Activated naive CD4-positive, alpha-beta T cell (primary cell): ENCODE measurements at places on chromosomes 6 and 20.

DNA sequence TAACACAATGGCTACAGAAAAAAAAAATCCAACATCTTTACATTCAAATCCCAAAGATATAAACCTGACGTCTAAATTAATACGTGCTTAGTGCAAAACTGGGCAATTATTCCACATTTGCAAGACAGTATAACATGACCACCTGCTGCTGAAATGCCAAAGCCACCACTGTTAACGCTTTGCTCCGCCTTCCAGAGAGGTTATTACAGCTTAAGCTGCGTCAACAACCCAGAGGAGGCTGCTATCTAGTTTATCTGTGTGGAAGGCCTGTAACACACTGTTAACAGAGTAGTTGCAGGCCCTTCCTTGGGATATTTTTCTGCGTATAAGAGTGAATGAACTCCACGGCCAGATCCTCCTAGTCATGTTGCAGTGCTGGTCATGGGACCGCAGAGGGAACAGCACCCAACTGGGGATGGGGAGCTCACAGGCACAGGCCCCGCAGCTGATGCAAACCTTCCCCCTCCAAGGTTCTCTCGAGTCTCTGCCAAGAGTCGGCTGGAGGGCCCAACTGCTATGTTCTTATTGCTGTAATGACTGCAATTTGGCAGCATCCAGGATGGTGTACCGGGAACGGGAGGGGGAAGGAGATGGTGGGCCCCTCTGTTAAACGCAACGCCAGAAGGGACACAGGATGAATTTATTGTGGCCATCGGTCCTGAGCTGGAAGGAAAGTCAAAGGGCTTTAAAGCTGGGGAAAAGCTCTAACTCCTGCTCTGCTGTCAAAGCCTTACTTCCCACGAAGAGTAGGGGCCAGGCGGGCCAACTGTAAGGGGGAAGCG, 993 bp upstream of the NCOA7 start:
- peak; percentile 39 for DNase-seq

- DNase-seq = no peak
Measured at GRCh38 chr6:124870611-124871459, 91.4 kb upstream of the RNF217 start.

GRCh38 chr20:20344476-20344875, 23.4 kb upstream of the INSM1 start:
- DNase-seq = no peak

DNA sequence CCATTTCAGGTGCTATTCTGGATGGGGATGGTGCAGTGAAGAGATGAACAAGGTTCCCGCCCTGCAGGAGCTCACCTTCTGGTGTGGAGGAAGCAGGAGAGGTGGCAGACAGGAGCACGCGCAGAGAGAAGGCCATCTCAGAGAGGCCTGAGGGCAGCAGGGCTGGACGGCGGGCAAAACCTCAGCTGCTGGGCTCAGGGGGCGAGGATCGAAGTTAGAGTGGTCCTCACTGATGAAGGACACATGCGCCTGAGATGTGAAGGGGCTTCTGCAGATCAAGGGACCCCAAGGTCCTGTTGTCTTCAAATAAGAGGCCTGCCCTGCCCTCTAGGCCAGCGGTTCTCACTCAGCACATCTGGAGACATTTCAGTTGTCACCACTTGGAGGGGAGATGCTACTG, 198.4 kb upstream of the PMEPA1 start:
- DNase-seq = no peak

- no peak for DNase-seq
Measured at GRCh38 chr6:38024908-38025307, 205.4 kb downstream of the ZFAND3 start.

DNA sequence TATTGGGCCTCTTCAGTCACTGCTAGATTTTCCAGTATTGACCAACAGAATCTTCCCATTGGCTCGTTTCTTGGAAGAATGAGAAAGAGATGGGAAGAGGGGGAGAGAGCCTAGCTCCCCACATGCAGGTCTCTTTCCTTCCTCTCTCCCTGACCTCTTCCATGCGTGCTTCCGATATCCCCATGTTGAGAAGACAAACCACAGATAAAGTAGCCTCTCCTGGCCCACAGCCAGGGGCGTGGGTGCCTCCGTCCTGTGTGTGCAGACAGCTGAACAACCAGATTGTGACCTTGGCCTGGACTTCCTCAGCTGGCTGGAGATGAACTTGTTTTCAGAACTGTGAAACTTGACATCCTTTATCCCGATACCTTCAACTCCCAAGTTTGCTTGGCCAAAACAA, 71.0 kb downstream of the EDN3 start:
- DNase-seq = no peak

GRCh38 chr20:47317127-47317895, 39.2 kb downstream of the ZMYND8 start:
- DNase-seq = no peak

- no peak for DNase-seq
Measured at GRCh38 chr20:19981031-19981451, 36.1 kb upstream of the NAA20 start.

DNA sequence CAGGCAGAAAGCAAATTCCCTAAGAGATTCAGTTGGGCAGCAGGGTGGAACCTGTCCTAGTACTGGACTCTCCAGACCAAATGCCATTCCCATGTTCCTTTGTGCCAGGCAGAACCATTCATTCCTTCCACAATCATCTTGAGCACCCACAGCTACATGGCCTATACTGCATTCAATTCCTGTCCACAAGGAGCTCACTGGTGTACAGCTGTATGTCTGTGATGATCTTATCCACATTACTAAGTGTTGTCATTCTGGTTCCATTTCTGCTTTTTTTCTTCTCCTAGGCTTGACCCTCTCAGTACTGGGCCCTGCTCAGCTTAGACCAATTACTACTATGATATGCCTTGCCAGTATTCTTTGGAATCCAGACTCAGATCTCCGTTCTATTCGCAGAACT, 27.5 kb downstream of the MAN1A1 start:
- DNase-seq = no peak

GRCh38 chr6:106546261-106546690, 83.0 kb downstream of the RTN4IP1 start:
- DNase-seq = no peak

GRCh38 chr6:144215402-144215931, 65.2 kb downstream of the STX11 start:
- DNase-seq = no peak

DNA sequence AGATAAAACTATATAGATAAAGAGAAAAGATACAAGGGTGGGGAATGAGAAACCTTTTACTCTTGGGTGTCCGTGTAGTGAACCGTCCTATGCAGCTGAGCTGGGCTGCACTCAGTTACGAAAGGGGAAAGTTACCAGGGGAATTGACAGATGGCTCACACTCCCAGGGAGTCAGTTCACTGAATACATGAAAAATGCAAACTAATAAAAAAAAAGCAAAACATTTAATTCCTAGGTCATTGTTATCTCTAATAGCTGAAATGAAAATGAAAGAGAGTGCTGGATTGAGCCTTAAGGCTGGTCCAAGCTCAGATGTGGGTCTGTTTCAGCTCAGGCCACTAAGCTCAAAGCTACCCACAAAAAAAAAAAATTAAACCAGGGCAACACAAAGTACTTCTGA, 138.0 kb downstream of the THBS2 start:
- no peak for DNase-seq

GRCh38 chr20:11912013-11912658, 5.6 kb upstream of the BTBD3 start:
- DNase-seq = no peak

DNA sequence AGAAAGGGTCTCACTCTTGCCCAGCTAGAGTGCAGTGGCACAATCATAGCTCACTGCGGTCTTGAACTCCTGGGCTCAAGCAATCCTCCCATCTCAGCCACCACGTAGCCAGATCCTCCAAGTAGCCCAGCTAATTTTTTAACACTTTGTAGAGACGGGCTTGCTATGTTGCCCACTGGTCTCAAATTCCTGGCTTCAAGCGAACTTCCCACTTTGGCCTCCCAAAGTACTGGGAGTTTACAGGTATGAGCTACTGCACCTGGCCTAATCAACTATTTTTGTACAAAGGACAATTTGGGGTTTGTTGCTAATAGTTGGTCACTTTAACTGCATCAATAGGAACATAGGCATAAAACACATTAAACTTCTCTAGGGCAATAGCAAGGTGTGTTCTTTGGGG, 29.9 kb upstream of the SYNCRIP start:
- no peak for DNase-seq

DNA sequence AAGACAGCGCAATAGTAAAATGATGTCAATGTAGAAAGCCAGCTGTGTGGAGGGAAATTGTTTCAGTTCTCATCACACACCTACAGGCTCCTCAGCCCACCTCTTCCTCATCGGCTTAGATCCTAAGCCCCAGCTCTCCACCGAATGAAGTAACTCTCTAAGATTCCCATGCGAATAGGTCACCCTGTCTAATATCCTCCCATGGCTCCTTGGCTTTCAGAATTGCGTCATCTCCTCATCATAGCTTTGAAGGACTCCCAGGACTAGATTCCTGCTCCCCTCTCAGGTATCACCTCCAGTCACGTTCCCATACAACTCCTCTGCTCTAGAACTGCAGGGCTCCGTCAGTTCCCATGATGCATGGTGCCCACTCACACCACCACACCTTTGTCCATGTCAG, 16.2 kb upstream of the SLC22A16 start:
- no peak for DNase-seq

DNA sequence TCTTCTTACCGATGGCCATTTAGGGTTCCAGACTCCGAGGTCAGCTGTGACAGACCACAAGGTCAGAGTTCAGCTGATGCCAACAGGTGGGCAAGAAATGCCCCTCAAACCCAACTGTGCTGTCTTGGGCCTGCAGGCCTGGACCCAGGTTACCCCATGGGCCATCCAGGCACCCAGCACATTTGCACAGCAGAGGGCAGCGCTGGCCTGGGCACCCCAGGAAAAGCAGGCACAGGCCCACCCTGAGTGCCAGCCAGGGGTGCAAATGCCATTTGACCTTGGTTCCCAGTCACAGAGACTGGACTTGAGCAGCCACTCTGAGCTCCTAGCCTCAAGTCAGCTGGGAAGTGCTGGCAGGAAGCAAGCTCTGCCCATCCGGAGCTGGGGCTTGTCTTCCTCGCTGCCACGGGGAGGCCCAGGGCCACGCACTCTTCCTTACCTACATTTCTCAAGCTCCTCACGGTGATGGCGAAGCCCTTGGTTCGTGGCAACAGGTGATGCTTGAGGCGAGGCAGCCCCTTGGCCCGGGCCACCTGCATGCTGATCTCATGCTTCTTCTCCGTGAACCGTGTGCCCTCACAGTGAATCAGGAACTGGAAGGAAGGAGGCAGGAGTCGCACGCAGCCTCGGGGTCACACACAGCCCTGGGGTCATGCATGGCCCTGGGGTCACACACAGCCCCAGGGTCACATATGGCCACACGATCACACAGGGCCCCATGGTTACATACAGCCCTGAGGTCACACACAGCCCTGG, 120.8 kb downstream of the AGPAT4 start:
- DNase-seq = no peak

DNA sequence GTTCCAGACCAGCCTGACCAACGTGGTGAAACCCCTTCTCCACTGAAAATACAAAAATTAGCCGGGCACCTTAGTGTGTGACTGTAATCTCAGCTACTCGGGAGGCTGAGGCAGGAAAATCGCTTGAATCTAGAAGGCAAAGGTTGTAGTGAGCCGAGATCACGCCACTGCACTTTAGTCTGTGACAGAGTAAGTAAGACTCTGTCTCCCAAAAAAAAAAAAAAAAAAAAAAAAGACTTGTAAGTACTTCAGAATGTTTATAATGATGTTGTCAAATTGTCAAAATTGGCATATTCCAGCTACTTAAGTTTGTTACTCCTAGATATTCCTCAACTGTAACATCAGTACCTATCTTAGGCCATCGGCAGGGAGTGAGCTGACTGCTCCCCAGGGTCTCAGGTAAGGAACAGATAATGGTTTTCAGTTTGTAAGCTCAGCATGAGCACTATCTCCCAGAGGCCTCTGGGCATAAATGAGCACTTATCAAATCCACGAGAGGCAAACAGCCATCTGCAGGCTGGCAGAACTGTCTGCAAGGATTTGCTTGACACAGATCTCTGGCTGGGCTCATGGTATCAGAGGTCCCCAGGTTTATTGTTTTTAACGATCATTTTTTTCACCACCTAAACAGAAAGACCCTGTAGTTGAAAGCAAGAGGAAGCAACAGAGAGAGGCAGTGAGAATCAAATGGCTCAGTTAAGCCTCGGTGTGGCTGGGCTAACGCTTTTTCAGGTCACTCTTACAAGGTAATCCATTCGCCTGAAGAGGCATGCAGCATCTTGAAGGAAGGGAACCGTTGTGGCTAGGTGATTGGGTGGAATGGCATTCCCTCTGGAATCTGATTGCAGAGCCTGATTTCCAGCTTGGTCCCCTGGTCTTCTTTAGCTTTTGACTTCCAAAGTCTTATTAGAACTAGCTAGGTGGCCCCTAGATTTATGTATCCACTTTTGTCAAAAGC, 115.9 kb downstream of the LY86 start:
- DNase-seq = no peak

GRCh38 chr20:3032624-3033023, 10.8 kb upstream of the GNRH2 start:
- DNase-seq = no peak

DNA sequence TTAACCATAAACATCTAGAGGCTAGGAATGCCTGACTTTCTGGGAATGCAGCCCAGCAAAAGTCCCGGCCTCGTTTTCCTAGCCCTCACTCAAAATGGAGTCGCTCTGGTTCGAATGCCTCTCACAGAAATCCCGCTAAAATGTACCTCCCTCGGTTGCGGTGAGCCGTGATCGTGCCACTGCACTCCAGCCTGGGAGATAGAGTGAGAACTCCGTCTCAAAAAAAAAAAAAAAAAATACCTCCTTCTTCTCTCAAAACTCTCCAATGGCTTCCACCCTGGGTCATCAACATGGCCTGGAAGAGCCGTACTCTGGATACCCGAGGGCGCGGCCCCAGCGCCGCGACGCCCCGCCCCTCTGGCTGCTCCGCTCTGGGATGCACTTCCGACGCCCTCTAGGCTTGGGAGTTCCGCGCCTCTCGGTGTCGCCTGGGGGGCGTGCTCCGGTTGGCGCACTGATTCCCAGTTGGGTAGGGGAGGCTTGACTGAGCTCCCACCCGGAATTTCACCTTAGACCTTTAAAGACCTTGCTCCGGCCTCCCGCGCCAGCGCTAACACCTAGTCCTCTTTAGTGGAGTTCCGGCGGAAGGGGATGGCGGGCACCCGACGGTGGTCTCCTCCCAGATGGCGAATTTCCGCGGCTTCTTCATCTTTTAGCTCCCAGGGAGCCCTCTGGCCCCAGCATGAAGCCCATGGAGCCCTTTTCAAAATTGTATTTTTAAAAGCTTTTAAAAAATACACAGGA, 12.3 kb downstream of the HMGN4 start:
- DNase-seq = no peak

DNA sequence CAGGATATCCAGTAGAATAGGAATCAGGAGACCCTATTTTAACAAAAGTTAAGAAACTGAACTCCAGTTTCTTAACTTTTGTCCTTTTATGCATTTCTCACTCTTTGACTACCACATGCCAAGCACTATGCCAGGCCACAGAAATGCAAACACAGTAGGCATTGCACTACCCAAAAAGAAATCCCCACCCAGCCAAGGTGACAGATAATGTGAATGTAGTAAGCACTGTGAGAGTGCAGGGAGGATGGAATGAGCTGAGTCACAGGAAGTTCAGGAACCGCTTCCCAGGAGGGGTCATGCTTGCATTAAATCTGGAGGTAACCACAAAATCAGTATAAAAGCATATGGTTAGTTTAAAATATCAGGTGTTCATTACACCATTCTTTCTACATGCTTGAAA, 20.1 kb upstream of the FAM83C start:
- no peak for DNase-seq
